Uterus (tissue), 4 donors: ENCODE measurements at places on chromosomes 2 and 18. TPM values are rescaled to one million over a fixed set of nuclear protein-coding genes. Genes with fewer than 3 reads are reported as not detected.
A peak's percentile ranks its signal among the peaks of the same experiment; 100 is the strongest.

Gene RBM45
- 16.2 TPM for total RNA-seq

DNA sequence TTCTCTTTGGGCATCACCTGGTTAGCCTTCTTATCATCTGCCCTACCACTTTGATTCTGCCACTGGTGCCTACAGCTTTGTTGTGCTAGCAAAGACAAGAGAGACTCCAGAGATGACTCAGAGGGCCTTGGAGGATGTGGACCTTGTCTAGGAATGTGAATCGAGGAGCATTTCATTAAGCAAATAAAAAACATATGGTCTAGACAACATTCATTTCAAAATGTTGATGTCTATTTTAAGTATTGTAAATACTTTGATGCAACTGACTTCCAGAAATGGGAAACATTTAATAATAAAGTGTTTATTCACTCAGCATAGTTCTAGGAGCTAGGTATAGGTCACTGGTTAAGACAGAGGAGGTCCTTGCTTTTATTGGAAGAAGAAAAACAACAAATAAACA is 195.5 kb downstream of the CDCA7 start:
- DNase-seq = no peak

GRCh38 chr2:229521576-229521975 is 192.8 kb downstream of the DNER start:
- no peak for DNase-seq

Gene C2orf76
- total RNA-seq = 63.0 TPM

GRCh38 chr2:43345391-43345813 is 119.0 kb upstream of the ZFP36L2 start:
- no peak for DNase-seq

Gene M1AP
- total RNA-seq = 0.76 TPM

Gene MEP1B
- not detected for total RNA-seq

- DNase-seq = no peak
These were observed 3.0 kb downstream of the CNNM4 start for GRCh38 chr2:96763511-96764252.

GRCh38 chr2:200966770-200967169 is 3.3 kb upstream of the ORC2 start:
- DNase-seq = no peak

- DNase-seq = no peak
These were observed 180.3 kb downstream of the CMPK2 start for GRCh38 chr2:6685447-6685846.

- DNase-seq = no peak
These were observed 70.3 kb downstream of the STEAP3 start for GRCh38 chr2:119293900-119294299.

DNA sequence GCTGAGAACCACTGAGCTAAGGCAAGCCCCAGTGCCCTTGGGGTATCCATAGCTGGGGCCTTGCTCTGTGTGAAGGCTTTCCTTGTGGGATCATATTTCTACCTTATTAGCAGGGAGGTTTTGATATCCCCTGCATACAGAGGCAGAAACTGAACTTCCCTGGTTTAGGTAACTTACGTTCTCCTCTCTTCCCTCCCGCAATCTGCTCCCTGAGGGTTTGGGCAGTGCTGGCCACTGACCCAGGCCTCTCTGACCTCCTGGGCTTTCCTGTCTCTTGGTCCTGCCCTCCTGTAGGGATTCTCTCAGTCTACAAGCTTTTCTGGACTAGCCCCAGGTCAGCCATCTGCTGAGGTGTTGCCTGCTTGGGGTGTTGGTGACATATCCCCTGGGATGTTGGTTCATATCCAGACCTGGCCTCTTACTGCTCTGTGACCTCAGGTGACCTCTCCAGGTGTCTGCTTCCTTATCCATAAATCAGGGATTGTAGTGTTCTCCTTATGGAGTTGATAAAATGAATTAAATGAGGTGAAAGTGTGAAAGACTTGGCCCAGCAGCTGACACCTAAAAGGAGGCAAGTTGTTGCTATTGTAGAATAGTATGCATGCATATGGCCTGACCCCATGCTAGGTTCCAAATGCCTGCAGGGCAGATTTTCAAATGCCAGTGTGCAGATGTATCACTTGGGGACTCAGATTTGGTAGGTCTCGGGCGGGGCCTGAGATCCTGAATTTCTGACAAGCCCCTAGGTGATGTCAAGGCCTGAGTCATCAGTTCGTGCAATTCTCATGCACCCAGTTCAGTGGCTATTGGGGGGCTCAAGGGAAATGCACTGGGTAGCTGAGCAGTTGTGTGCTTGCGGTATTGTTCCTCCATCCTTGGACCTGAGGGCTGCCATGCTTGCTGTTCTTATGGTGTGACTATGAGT is 106.6 kb downstream of the FHOD3 start:
- no peak for DNase-seq

GRCh38 chr2:63788071-63788470 is 53.6 kb upstream of the UGP2 start:
- DNase-seq = no peak

- DNase-seq = peak; percentile 22
These were observed 110.2 kb upstream of the PIEZO2 start for GRCh38 chr18:11259469-11260150.

Gene ATP6V1B1
- not detected for total RNA-seq

Gene DNER
- total RNA-seq = 24.7 TPM

DNA sequence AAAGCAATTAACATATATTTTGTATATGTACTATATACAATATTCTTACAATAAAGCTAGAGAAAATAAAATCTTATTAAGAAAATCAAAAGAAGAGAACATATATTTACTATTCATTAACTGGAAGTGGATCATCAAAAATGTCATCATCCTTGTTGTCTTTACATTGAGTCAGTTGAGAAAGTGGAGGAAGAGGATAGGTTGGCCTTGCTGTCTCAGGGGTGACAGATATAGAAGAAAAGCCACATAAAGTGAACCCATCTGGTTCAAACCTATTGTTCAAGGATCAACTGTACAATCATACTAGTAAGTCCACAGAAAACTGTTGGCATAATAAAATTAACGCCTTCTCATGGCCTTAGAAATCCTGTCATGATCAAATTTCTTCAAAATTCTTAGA is 26.6 kb downstream of the SESTD1 start:
- no peak for DNase-seq

Gene MAL
- not detected for total RNA-seq

DNA sequence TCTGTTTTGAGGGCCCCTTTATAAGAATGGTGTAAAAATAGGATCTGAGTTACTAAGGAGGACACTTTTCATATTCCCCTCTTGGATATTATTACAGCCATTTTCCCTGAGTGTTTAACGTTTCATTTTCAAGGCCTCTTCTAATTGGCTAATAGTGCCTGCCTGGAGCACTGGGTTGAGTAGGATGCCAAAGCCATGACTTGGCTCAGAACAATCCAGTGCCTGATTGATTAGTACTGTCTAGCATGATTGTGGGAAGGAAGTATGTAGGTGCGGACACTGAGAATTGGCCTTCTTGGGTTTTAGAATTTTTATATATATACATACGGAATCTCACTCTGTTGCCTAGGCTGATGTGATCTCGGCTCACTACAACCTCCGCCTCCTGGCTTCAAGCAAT is 66.1 kb downstream of the NAB1 start:
- DNase-seq = no peak

DNA sequence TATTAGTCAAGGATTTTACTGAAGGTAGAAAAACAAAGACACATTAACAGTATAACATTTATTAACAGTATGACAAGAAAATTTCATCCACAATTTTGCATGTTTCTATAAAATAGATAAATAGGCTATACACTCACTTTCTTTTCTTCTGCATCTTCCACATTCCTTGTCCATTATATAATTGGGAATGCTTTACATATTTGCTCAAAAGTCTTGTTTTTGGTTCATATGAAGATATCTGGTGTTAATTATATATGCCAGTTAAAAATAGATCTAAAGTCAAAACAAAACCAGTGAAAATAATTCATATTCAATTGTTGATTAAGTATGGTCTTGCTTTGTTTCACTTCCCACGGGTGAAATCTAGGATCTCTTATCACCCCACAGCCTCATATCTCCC is 53.4 kb downstream of the SERPINB7 start:
- no peak for DNase-seq

GRCh38 chr2:8633735-8634313 is 48.0 kb upstream of the ID2 start:
- no peak for DNase-seq

DNA sequence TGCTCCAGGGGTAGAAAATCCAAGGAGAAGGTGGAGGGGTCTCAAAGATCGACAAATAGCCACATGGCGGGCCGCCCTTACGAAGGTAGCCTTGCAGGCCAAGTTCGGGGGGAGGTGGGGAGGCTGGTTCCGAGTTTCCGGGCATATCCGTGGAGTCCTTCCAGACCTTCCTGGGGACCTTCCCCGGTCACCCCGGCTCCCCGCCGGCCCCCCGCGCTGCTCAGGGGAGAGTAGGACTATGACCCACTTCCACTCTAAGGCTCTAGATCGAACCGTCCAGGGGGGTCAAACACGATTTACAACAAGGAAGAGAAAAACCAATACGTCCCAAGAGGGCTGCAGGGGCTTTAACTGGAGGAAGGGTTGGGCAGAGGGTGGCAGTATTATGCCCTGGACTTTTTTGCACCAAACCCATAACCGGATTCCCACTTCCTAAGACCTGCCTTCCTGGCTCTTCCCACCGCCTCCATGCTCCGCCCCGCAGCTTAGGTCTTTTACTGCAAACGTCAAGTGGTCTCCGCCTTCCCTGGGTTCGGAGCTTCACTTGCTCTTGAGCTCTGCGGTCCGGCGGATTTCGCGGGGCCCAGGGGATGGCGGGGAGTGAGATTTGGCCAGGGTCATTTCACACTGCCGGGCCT is 779 bp upstream of the LYPD6 start:
- DNase-seq = no peak

Gene SLC11A1
- 0.97 TPM for total RNA-seq

Gene CAPN13
- total RNA-seq = not detected

DNA sequence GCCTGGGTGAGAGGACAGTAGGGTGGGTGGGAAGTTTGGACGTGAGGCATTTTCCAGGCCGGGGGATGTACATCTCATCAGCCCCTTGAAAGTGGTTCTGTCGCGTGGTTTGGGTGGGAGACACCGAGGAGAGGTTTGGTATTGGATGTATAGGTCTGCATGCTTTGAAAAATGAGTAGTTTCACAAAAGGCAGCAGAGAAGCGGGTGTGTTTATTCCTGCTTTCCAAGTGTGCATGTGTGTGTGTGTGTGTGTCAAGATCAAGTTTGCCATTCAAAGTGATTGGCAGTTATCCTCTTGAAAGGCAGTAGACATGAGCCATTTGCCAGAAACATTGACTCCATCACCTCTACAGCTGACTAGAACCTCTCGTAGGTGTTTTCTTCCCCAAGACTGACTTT is 423.1 kb upstream of the POU3F3 start:
- no peak for DNase-seq

GRCh38 chr2:198641161-198641560 is 816.6 kb downstream of the SATB2 start:
- no peak for DNase-seq

- DNase-seq = no peak
These were observed 820.8 kb upstream of the FAM98A start for GRCh38 chr2:34419856-34420255.

Gene EVX2
- not detected for total RNA-seq

- DNase-seq = no peak
These were observed 194.5 kb upstream of the NXPH2 start for GRCh38 chr2:138974651-138975050.

Gene FOXD4L1
- total RNA-seq = not detected

DNA sequence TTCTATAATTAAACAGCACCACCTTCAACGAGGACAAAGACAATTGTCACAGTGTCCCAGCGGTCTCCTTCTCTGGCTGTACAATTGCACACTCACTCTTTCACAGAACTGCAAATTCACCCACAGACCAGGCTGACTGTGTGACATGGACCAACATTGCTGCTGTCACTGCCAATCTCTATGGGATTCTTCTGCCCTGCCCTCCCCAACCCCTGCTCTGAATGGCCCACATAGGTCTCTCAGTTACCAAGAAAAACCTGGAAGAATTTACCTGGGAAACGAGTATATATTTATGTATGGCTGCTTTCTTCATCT is 26.5 kb downstream of the LRRC30 start:
- DNase-seq = no peak

- DNase-seq = no peak
These were observed 120.5 kb upstream of the SPATS2L start for GRCh38 chr2:200186002-200186401.

GRCh38 chr2:27781496-27781895 is 10.0 kb downstream of the MRPL33 start:
- DNase-seq = no peak

Gene CRYGB
- total RNA-seq = not detected

DNA sequence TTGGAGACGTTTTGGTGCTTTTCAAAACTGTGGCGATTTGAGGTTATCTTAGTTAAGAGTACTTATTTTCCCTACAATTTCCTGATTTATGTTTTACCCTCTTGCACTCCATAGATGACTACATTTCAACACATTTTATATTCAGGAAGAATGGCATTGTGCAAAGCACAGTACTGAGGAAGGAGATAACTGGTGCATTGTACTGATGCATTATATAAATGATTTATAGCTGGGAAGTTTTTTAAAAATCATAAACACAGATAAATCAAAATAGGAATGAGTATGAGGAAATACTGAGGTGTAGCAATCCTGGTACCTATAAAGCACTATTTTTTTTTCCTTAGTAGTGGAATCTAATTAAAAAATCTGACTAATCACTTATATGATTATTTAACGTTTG is 5.6 kb downstream of the REL start:
- no peak for DNase-seq

- peak; percentile 41 for DNase-seq
These were observed 886 bp downstream of the PRKCE start for GRCh38 chr2:45652090-45653031.

Gene TTN
- total RNA-seq = 6.0 TPM

GRCh38 chr18:74281980-74282754 is 9.6 kb downstream of the CYB5A start:
- DNase-seq = no peak

DNA sequence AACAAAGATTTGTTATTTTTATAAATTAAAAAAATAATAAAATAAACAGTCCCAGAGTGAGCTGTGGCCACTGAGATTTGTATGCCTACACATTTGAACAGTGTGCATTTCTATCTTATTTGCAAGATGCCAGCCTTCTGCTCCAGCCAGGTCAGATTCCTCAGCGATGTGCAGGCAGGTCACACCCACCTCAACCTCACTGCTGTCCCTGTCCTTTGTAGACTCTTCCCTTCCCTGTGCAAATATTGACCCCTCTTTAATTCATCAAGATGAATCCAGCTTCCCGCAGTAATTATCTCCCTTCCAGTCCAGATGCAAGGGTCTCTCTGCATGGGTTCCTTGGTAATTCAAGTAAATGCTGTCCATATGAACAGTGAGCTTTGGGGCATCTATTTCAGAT is 256.2 kb downstream of the PIEZO2 start:
- no peak for DNase-seq

Gene SNRNP27
- total RNA-seq = 64.6 TPM
